ENCODE measurements at places on chromosomes 5 and 9.

- DNase-seq: no peak
Measured at GRCh38 chr9:125963932-125964331, 216.8 kb downstream of the PBX3 start.

DNA sequence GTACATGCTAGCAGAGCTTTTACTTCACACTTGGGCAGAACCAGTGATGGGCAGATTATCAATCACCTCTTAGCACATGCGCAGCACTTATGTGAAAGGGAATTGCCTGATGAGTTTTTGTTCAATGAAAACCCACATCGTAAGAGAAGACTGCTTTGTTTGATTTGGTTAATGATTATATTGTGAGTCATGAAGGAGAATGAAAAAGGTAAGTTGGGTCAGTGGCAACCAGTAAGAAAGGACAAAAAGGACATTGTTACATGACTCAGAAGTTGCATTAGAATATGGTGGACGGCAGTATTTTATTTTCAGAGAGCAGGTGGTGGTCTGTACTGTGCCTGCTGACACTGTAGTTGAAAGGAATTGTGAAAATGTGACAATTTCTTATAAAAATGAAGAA, 127.4 kb downstream of the AOPEP start:
- no peak for DNase-seq

- DNase-seq: no peak
Measured at GRCh38 chr5:79508354-79508753, 5.6 kb downstream of the HOMER1 start.

GRCh38 chr5:88142886-88143692, 125.6 kb downstream of the TMEM161B start:
- no peak for DNase-seq

- no peak for DNase-seq
Measured at GRCh38 chr5:172452398-172453205, 1.7 kb downstream of the SH3PXD2B start.

GRCh38 chr5:66646570-66646969, 50.4 kb downstream of the MAST4 start:
- DNase-seq: no peak

- DNase-seq: peak; percentile 40
Measured at GRCh38 chr5:115296124-115297022, at the start of gene CCDC112. Gene CCDC112, minus strand, starts transcription at chr5:115296654. Its CDS starts 111 bp downstream, at chr5:115296543.

GRCh38 chr5:98214240-98215051, 559.0 kb upstream of the RGMB start:
- DNase-seq: no peak

DNA sequence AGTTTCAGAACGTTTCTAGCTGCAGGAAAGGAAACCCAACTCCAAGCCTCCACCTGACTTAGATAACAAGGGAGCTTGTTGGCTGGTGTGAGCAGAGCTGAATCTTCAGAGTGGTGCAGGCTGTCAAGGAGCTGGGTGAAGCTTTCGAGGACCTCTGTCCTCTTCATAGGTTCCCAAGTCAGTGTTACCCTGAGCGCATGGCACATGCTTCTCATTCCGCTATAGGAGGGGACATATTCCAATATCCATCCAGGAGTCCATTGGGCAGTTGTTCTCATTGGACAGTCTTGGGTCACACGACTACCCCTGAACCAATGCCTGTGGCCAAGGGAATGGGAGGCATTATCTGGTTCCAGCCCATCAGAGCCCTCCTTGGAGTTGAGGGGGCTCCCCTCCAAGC, 50.3 kb downstream of the DUSP1 start:
- no peak for DNase-seq

GRCh38 chr9:137136261-137136880, 2.6 kb upstream of the GRIN1 start:
- no peak for DNase-seq
